Thymus (tissue), 14 donors: ENCODE measurements at places on chromosomes 1 and 21. TPM values are rescaled to one million over a fixed set of nuclear protein-coding genes. Genes with fewer than 3 reads are reported as not detected.

GLMN gene
- total RNA-seq: 17.9 TPM

TMPRSS15 gene
- total RNA-seq: under 0.01 TPM

OLIG2 gene
- 0.05 TPM for total RNA-seq

HEYL gene
- total RNA-seq: 0.42 TPM

OR4F29 gene
- total RNA-seq: not detected

FCGR3A gene
- total RNA-seq: 9.0 TPM

AMPD1 gene
- total RNA-seq: 0.05 TPM

NGF gene
- total RNA-seq: 0.47 TPM

FCER1G gene
- total RNA-seq: 24.0 TPM

FGGY gene
- total RNA-seq: 15.6 TPM

SH2D2A gene
- total RNA-seq: 17.9 TPM

TIE1 gene
- total RNA-seq: 4.8 TPM

CD101 gene
- 3.8 TPM for total RNA-seq

RIPPLY3 gene
- 0.05 TPM for total RNA-seq

NR1I3 gene
- not detected for total RNA-seq

ZMYM4 gene
- total RNA-seq: 31.6 TPM

LENEP gene
- total RNA-seq: 0.09 TPM

C1QB gene
- total RNA-seq: 118 TPM

GJA9 gene
- 0.05 TPM for total RNA-seq

FTCD gene
- 0.09 TPM for total RNA-seq

LCE1A gene
- not detected for total RNA-seq

MRPL9 gene
- total RNA-seq: 113 TPM

OR10J1 gene
- total RNA-seq: not detected

ZNF593 gene
- 17.4 TPM for total RNA-seq

CGN gene
- total RNA-seq: 0.90 TPM

NBPF26 gene
- 9.3 TPM for total RNA-seq

UBE2U gene
- not detected for total RNA-seq

C1QTNF12 gene
- 2.1 TPM for total RNA-seq

TMCO2 gene
- not detected for total RNA-seq

IFI16 gene
- total RNA-seq: 204 TPM

ESPN gene
- total RNA-seq: 1.0 TPM

FCGR2B gene
- total RNA-seq: 1.3 TPM

PBX1 gene
- total RNA-seq: 12.7 TPM

C1orf87 gene
- 0.09 TPM for total RNA-seq

KIAA0040 gene
- total RNA-seq: 14.4 TPM

NUAK2 gene
- total RNA-seq: 2.1 TPM

TRIM62 gene
- 1.8 TPM for total RNA-seq

HCRTR1 gene
- not detected for total RNA-seq

ABCA4 gene
- total RNA-seq: 0.24 TPM

NTNG1 gene
- total RNA-seq: 5.1 TPM

RPL11 gene
- 3,178 TPM for total RNA-seq
